A549 treated with AZD2906 at 1 μM for 4 hours (cell line): ENCODE measurements at places on chromosomes 6 and 20. TPM values are rescaled to one million over a fixed set of nuclear protein-coding genes. Genes with fewer than 3 reads are reported as not detected.

The DHX16 gene
- total RNA-seq: 25.9 to 28.6 TPM (median 27.0 TPM) in 5 replicates

The FRMD1 gene
- total RNA-seq: 0.03 to 0.11 TPM (median 0.05 TPM) in 5 replicates

The DEFB124 gene
- total RNA-seq: 0.42 TPM in 1 of 5 replicates, not detected in the others

The POU5F1 gene
- total RNA-seq: 10.9 to 14.9 TPM (median 11.3 TPM) in 5 replicates

The RBBP8NL gene
- total RNA-seq: 0.91 to 1.5 TPM (median 1.2 TPM) in 5 replicates

The C6orf120 gene
- total RNA-seq: 10.5 to 13.9 TPM (median 12.7 TPM) in 5 replicates

The LHFPL5 gene
- 0.15 to 0.23 TPM (median 0.21 TPM) in 4 of 5 replicates, not detected in the other for total RNA-seq

The REM1 gene
- 0.59 to 1.3 TPM (median 0.90 TPM) in 5 replicates for total RNA-seq

The CST4 gene
- total RNA-seq: 0.14 TPM in 1 of 5 replicates, not detected in the others

The SLC22A1 gene
- 0.73 to 2.3 TPM (median 1.7 TPM) in 5 replicates for total RNA-seq

The GSTA2 gene
- total RNA-seq: 0.07 TPM in 2 of 5 replicates, not detected in the others

The GSTA3 gene
- total RNA-seq: not detected in 5 replicates

The MUC21 gene
- total RNA-seq: 0.03 to 0.04 TPM in 2 of 5 replicates, not detected in the others

The OR2B6 gene
- total RNA-seq: 0.10 TPM in 1 of 5 replicates, not detected in the others

The ZSCAN12 gene
- 1.3 to 1.9 TPM (median 1.6 TPM) in 5 replicates for total RNA-seq

The MEI4 gene
- total RNA-seq: not detected in 5 replicates

The QKI gene
- 35.1 to 69.3 TPM (median 44.4 TPM) in 5 replicates for total RNA-seq

The TOX2 gene
- total RNA-seq: 11.6 to 15.6 TPM (median 13.8 TPM) in 5 replicates
